ENCODE measurements at places on chromosomes 7 and 10.

- no peak for DNase-seq
Observed at GRCh38 chr10:131911451-131911850, 10.6 kb downstream of the PPP2R2D start.

GRCh38 chr7:137931823-137932222 is 70.1 kb downstream of the CREB3L2 start:
- DNase-seq, result no peak

DNA sequence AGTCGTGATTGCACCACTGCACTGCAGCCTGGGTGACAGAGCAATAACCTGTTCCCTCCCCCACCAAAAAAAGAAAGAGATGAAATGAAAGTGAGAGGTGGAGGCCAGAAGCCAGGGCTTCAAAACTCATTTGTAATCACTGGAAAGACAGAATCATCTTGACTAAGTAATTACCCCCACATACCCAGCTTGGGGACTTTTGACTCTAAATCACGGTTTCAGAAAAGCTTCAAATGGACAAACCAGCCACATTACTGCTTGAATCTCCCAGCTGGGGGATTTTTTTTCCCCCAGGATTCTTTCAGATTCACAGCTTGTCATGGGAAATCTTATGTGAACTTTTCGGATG is 361.0 kb downstream of the FRMD4A start:
- no peak for DNase-seq

DNA sequence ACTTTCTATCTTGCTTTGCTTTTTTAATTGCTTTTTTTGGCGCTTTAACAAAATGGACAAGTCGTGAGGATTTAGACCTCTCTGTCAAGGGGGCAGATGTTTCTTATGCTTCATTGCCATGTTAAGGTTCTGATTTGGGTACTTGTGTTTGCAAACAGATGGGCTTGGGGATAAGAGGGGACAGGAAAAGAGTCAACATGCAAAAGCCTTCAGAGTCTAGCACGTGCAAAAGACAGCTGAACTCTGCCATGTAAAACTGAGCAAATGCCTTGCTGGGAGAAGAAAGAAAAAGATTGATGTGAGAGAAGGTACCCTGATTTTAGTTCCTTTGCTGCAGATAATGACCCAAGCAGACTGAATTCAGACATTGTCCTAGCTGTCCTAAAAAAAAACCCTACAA is 173.1 kb downstream of the KIAA1217 start:
- DNase-seq, result no peak

- no peak for DNase-seq
Observed at GRCh38 chr7:51633596-51633995, 317.0 kb upstream of the COBL start.

- DNase-seq, result no peak
Observed at GRCh38 chr7:36638586-36639263, 85.6 kb downstream of the AOAH start.

- DNase-seq, result no peak
Observed at GRCh38 chr10:98224996-98225395, 43.0 kb downstream of the LOXL4 start.

DNA sequence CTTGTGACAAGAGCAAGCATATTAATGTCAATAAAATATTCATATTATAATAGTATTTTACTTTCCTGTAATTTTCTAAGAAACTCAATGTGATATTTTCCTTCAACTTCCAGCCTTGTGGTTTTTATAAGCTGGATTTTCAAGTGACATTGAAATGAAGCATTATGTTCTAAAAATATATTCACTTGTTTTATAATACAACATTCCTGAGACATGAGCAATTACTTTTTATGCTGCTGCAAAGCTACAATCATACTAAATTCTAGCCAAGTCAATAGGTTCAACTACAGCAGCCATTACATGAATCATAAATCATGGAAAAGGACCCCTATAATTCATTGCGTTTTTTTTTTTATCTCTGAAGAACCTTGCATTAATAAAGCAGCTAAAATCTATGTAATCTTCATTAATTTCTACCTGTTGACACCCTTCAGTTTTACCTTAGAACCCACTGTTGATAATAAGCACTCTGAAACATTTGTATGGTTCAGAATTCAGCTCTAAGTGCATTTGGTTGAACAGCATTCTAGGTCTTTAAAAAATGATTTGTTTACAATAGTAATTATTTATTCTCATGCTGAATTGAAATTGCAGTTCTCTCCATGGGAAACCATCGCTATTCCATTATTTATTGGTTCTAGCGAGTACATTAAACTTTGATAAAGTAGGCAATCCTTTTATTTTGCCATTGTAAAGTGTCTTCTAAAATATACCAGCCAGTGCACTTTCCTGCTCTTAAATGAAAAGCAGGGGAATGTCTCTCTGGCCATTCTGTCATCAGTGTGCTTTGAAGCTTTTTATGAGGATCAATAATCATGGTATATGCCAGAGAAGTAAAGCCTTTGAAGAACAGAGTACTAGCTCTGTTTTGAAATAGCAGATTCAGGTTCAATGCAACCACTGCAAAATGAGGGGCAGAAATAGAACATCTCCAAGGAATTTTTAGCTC is 132.6 kb downstream of the GNAT3 start:
- no peak for DNase-seq

DNA sequence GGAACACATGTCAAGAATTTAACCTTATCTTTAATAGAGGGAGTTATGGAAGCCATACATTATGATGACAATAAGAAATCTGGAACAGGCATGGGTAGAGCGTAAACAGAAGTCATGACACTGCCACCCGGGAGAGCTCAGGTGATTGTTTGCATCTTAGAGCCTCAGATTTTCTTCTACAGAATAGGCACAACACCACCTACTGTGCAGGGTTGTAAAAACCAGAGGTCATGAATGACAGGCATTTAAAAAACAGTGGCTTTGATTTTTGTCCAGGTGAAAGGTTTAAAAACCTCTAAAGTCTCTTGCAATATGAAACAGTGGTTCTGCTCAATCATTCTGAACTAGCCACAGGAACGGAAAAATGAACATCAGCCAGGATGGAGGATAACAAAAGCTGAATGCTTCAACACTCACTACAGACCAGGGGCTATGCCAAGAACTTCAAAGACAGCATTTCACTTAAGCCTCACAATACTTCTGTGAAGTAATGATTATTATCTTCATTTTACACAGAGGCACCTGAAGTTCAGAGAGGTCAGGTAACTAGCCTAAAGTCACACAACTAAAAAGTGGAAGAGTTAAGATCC is 123.8 kb downstream of the SLC25A13 start:
- no peak for DNase-seq

DNA sequence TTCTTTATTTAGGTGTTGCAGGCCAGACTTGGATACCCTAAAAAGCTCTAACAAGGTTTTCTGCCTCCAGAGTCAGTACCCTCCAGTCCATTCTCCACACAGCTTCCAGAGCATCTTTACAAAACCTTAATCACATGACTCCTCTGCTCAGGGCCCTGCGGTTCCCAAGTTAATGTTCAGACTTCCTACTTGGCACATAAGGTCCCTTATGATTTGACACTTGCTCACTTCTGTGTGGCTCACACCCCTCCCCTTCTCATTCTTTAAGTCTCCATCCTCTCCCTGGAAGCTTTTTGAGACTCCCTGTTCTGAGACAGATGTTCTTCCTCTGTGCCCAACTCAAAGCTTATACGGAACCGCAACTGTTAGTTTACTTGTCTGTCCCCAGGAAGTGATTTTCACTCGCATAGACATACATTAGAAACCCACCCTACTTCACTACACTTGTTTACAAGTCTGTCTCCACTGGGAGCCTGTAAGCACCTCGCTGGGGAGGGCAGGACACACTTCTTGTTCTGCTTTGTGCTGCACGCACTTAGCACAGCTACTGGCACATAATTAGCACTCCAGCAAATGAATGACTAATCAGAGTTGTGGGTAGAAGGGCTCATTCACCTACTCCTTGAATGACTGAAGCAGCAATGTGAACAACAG is 154.3 kb upstream of the LAMB4 start:
- DNase-seq, result no peak

DNA sequence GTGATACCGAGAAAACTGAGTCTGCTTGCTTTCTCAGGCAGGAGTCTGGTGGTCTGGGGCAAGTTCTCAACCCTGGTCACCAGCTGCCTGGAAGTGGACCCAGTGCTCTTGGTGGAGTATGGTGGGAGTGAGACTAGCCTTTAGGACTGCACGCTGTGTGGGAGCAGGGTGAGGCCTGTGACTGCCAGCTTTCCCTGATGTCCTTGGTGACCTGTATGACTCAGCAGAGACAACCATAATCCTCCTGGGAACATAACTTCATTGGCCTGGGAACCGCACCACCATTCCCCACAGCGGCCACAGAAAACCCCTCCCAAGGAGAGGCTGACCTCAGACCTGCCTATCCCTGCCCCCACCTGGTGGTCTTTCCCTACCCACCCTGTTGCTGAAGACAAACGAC is 139.5 kb upstream of the CHRM2 start:
- no peak for DNase-seq

GRCh38 chr7:123231021-123232000 is 31.5 kb upstream of the SLC13A1 start:
- DNase-seq, result no peak

DNA sequence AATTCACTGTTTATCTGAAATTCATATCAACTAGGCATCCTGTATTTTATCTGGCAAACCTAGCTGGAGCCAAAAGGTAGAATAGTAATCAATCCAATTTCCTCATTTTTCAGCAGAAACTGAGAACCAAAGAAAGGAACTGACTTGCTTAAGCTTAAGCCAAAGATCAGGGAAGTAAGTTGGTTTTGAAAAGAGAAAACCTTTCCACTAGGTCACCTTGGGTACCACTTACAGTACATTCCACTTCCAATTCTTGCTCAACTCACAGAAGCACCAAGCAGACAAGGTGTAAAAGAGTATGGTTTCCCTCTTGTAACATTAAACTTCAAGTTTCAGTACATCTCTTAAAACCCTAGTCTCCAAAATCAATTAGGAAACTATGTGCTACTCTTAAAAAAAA is 79.6 kb downstream of the ZFAND4 start:
- DNase-seq, result no peak

DNA sequence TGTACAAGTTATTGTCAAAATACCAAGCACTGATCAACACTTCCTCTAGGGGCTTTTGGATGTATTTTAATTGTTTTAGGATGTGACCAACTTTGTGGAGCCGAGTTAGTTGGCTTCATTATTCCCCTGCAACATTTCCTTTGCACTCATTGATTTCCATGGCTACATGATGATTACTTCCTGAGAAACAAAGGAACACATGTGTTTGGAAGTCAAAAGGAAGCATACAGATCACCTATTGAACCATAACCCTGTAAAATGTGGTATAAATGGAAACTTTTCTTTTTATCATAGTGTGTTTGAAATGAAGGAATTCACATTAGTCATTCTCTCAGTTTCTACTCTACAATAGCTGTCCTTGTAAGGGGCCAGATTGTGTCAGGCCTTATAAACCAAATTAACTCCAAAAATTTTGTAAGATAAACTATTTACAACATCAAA is 32.2 kb upstream of the EXOC6 start:
- DNase-seq, result no peak

GRCh38 chr10:3655528-3655927 is 129.5 kb downstream of the KLF6 start:
- DNase-seq, result peak; percentile 28

GRCh38 chr10:59873896-59874295 is 32.5 kb downstream of the CCDC6 start:
- DNase-seq, result no peak

- no peak for DNase-seq
Observed at GRCh38 chr7:79471283-79471682, 17.8 kb upstream of the MAGI2 start.

DNA sequence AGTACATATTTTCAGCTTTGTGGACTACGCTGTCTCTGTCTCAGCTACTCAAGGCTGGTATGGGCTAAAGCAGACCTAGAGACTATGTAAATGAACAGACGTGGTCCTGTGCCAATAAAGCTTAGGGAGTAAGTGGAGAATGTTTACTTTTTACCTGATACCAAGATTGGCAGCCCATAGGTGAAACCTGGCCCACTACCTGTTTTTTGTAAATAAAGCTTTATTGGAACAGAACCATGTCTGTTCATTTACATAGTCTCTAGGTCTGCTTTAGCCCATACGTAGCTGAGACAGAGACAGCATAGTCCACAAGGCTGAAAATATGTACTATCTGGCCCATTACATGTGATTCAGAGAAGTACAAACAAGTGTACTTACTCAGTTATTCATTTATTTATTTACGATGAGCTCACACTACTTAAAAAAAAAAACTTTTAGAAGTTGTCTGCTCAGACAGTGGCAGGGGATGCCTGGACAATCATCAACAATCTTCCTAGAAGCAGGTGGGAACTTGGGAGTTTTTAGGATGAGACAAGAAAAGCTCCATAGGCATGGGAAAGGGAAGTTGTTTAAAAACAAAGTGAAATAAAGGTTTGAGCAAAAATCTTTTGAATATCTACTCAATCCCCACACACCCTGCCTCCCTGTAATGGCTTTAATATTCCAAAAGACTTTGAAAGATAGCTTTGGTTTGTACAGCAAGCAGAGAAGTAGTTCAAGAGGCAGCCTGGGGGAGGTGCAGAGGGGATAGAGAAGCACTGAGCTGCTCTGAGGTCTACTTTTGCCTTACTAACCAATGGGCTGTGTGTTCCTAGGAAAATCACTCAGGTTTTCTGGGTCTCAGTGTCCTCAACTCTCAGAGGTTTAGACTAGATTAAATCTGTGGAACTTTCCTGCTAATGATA is 114.4 kb upstream of the AFAP1L2 start:
- no peak for DNase-seq

DNA sequence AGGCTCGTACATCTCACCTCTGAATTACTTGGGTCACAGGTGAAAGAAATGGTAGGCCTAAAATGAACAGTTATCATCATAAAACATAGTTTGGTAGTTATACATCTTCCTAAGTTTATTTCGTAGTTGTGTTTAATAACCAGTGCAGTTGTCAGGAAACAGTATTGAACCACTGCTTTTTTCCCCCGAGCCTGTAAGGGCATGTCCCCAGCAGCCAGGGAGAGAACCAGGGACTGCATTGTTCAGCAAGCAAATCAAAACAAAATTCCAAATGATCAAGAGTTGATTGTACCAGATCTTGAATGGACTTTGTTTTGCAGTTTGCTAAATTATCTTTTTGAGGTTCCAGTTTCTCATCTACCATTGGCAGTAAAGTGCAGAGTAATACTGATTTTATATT is 2.4 kb downstream of the EIF4H start:
- no peak for DNase-seq

DNA sequence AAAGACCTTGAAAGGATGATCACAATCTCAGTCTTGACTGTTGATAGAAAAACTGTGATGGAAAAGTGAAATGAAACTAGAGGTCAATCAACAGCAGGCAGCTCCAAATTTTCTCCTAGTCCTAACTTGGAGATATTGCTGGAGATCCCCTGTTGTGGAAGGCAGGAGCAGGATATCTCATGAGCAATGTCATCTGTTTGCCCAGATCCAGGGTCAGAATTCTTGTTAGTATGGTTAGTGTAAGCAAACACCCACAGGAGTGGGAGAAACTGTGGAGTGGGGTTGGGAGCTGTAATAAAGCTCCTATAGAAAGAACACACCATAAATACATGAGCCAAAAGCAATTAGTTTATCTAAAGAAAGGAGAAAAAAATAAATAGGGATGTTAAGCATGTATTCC is 169.0 kb downstream of the AKR1D1 start:
- no peak for DNase-seq

DNA sequence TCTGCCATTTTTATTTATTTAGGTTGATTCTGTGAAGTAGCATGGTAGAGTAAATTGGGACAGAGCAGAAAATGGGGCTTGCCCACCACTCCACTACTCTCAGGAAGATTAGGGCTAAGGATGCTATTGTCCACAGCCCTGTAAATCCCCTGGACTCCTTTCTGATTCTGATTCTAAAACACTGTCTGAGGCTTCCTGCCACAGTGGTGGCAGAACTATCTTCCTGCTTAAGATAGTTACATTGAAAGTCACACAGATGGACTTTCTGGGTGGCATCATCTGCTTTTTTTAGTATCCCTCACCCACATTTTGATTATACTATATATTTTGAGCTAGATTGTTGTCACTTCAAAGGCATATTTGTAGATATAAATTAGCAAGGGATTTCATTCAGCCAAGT is 50.0 kb downstream of the SPAM1 start:
- no peak for DNase-seq

Measured in CD4-positive, alpha-beta T cell treated with Interleukin-1 beta for 1 hour (primary cell).